ENCODE measurements at places on chromosomes 16 and 17. TPM values are rescaled to one million over a fixed set of nuclear protein-coding genes. Genes with fewer than 3 reads are reported as not detected.

DNA sequence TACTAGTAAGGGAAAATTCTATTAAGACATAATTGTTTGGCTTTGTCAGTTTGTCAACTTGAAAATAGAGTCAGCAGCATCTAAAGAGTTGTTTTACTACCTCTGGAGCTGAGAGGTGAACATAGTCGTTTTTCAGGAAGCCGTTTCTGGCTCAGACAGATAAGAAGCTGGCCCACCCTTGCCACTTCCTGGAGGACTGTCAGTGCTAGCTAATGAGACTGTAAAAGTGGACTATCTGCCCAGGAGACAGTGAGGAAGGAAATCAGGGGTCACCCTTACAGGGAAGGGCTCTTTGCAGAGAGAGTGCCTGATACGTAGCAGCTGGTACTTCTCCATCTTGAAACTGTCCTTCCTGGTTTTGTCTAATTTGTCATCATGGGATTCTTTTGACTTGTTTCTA, 328.7 kb downstream of the WWOX start:
- no peak for DNase-seq

- DNase-seq = no peak
These were observed 26.8 kb downstream of the ITGAM start for GRCh38 chr16:31286421-31287032.

DNA sequence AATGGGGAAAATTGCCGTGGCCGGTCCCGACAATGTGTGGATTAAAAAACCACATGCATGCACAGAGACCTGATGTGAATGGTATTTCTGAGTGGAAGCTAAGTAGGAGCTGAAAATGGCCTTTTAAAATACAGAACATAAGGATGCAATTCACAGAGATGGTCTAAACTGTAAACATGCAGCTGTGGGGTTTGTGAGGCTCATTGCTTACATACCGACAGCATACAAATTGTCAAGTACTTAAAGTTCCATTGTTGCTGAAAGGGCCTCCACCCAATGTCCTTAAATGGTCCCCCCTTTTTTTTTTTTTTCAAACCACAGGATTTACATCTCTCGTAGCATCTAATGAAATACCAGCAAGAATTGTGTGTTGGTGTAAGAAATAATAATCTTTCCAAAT, 523.2 kb downstream of the MAF start:
- DNase-seq = no peak

DNA sequence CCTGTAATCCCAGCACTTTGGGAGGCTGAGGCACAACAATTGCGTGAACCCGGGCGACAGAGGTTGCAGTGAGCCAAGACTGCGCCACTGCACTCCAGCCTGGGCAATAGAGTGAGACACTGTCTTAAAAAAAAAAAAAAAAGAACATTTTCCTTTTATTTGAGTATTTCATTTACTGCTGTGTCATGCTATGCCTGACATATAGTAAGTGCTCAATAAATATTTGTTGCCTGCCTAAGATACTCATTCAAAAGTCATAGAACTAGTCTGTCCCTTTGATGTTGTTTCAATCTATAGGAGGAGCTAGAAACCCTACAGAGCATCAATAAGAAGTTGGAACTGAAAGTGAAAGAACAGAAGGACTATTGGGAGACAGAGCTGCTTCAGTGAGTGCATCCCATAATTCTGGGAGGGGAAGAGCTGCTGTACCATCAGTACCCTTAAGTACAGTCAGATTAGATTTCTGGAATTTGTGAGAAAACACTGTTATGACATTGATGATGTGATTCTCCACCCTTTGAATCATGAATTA, 20.0 kb downstream of the CALCOCO2 start:
- DNase-seq = no peak

DNA sequence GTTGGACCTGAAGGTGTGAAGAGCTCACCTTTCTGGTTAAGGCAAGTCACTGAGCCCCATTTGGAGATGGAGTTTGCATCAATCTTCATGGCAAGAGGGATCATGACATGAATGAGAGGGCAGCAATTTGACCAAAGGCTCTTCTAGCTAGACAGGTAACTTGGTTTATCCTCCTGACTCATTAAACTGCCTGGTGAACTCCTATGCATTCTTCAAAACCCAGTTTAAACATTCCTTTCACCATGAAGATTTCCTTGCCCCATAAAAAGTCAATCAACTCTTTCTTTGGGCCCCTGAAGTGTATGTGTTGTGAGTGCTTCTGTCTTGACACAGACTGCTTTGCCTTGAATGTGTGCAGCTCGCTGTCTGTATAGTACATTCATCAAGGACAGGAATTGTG, 120.0 kb upstream of the FOXF1 start:
- no peak for DNase-seq

GRCh38 chr16:87053016-87053982, 263.9 kb downstream of the C16orf95 start:
- no peak for DNase-seq

DNA sequence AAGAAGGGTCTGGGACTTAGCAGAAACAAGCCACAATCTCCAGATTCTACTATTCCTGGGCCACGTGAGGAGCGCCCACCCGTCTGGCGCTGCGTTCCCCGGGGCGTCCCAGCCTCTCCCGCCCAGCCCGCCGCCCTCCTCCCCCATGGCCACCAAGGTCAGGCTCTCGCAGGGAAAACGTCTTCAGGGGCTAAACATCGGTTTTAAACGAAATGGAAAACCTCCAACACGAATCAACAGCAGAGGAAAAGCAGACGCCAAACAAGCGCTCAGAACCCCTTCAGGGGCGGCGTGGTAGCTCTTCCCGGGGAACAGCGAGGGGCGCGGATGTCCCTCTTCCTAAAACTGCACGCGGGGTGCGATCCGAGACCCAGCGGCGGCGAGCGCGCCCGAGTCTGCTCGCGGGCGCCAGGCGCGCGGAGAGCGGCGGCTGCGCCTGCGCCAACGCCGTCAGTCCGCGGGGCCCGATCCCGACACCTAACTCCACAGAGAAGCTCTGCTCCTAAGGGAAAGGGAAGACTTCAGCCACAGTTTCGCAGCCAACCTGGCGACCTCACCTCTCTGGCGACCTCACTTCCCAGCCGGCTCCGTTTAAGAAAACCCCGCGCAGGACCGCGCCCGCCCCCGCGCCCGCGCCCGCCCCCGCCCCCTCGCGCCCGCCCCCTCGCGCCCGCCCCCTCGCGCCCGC, 505 bp upstream of the COG1 start:
- DNase-seq = peak; percentile 70

GRCh38 chr17:62809656-62810055, 1.5 kb upstream of the MARCHF10 start:
- DNase-seq = no peak

DNA sequence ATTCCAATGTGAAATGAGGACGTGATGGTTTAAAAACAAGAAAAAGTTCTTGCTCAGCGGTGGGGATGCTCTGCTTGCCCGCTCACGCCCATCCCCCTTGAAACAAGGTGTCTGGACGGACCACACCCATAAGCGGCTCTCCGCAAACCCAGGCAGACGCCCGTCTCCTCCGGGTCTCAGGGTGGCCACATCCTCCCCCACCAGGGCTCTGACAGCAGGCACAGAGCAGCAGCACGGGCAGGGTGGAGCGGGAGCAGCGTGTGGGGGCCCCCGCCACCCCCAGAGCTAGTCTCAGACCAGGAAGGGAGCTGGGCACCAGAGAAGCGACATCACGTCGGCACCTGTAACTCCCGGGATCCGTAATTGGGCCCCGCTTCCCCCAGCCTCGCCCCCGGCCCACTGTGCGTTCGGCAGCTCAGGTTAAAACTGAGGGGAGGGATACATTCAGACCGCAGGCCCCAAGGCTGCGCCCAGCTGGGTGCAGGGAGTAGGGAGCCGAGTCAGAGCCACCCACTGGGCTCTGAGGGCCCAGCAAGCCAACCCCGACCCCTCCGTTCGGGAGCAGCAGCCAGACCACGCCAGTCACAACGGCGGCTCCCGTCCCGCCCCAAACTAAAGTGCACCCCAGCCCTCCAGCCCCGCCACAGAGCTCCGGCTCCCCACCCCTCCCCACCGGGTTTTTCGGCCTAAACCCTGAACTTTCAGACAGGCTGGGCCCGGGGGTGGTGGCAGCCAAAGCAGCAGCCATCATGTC, 22.0 kb downstream of the CLUH start:
- DNase-seq = no peak

DNA sequence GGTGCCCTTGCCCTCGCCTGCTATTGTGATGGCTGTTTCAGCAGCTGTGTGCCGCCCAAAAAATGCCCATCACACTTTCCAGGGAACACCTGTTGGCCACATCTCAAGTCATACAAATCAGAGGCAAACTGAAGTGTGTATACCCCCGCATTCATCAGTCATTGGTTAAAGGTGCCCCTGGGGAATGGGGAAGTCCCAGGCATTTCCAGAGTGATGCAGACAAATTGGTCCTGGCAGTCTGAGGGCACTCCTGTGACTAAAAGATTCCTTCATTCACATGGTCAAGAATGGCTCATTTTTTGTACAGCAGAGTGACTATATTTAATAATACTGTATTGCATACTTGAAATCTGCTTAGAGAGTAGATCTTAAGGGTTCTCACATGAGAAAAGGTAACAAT, 102.9 kb upstream of the TMEM97 start:
- no peak for DNase-seq

DNA sequence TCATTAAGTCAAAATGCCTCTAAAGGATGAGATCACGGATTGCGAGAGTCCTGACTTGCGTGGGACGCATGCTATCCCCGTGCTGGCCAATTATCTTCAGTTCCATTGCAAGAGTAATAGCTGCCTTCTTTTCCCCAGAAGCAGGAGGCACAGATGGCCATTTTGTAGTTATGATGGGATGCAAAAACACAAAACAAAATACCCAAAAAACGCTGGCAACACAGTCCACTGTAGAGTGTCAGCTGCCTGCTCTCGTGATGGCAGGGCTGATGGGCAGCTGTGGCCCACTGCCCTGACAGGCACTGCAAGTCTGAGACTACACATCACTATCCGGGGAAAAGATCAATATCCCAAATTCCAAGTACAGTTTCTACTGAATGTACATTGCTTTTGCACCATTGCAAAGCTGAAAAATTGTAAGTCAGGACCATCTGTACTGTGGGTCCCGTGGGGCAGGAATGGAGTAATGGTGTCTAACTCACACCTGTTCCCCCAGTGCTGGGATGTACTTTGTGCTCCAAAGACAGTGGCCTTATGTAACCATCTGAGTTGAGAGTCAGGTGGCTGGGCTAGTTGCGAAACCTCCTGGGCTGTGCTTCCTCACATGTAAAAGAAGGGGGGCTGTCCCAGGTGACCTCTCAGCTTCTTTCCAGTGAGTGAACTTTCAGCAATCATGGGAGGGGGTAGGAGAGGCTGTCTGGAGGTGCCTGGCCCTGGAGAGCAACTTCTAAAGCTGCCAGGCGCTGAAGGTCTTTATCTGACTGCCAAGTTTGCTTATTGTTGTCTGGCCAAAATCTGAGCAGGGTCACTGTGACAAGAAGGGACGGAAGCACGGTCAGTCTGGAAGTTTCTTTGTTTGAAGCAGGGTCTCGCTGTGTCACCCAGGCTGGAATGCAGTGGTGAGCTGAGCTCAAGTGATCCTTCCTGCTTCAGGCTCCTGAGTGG, 4.7 kb downstream of the SLC47A1 start:
- DNase-seq = no peak

GRCh38 chr17:73969956-73970355, 233.5 kb upstream of the RPL38 start:
- peak; percentile 43 for DNase-seq

GRCh38 chr17:55327225-55328088, 62.7 kb downstream of the HLF start:
- no peak for DNase-seq

The ANKRD40CL gene
- total RNA-seq = not detected

The TBKBP1 gene
- 13.7 TPM for total RNA-seq

The TBC1D26 gene
- not detected for total RNA-seq

The PIGQ gene
- total RNA-seq = 21.3 TPM

All from left cardiac atrium (tissue), 4 donors.